Right forelimb (tissue), 1 donor: ENCODE measurements at places on chromosomes 5 and 9.
A peak's percentile ranks its signal among the peaks of the same experiment; 100 is the strongest.

GRCh38 chr9:136943291-136944211 lies 987 bp downstream of the FBXW5 start:
- peak; percentile 64 for DNase-seq

DNA sequence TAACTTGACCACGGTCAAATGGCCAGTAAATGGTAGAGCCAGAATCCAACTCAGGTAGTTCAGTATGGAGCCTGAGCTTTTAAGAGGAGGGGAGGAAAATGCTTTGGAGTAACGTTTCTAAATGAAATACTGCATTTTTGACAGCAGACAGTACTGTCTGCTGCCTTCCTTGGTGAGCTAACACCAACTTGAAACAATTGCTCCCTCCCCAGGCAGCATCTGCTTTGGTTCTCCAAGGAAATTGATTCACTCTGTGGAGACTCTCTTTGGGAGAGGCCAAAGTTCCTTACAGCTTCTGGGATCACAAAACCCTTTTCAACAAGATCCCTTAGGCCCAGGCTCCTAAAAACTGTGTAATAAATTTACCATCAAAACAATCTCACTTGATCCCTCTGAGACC lies 75.2 kb upstream of the SSBP2 start:
- DNase-seq: no peak

DNA sequence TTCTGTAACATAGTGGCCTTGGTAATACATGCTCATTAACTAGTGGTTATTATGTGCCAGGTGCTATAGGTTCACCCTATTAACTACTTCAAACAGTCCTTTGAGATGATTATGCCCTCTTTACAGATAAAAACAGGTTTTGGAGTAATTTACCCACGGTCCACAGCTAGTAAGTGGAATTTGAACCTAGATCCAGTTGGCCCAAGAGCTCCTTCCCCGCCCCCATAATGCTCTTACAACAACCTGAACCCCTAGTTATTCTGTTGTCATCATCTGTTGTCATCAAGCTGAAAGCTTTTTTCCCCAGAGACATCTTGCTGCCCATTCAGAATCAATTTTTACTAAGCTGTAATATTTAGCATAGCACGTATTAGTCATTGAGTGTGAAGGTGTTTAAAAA lies 23.2 kb downstream of the XPA start:
- DNase-seq: no peak

GRCh38 chr9:107480386-107480789 lies 9.2 kb downstream of the KLF4 start:
- no peak for DNase-seq

- DNase-seq: no peak
Measured at GRCh38 chr9:37172557-37172956, 52.2 kb downstream of the ZCCHC7 start.

- DNase-seq: peak; percentile 92
Measured at GRCh38 chr9:88076286-88077070, 61.8 kb downstream of the SPATA31C2 start.

DNA sequence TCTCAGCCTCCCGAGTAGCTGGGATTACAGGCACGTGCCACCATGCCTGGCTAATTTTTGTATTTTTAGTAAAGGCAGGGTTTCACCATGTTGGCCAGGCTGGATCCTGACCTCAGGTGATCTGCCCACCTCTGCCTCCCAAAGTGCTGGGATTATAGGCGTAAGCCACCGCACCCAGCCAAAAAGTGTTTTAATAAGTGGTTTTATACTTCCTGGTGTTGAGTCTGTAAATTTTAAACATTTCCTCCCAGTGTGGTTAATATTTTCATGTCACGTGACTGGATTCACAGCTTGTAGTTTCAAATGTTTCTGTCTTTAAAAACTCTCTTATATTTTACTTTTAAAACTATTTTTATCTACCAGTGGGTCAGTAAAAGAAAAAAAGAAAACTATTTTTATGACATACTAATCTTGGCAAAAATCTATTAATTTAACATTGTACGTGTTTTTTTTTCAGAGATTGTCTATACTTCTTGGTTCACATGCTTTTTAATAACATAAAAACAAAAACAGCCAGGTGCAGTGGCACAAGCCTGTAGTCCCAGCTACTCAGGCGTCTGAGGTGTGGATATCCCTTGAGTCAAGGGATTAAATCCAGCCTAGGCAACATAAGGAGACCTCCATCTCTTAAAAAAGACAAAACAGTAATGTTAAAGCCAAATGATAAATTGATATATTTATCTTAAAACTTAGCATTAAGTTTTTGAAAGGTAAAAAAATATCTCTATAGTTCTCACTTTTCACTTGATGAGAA lies 117.1 kb downstream of the DMXL1 start:
- no peak for DNase-seq

GRCh38 chr9:137733429-137733828 lies 114.6 kb downstream of the EHMT1 start:
- no peak for DNase-seq
